ENCODE measurements at places on chromosomes 4 and X. TPM values are rescaled to one million over a fixed set of nuclear protein-coding genes. Genes with fewer than 3 reads are reported as not detected.
A peak's percentile ranks its signal among the peaks of the same experiment; 100 is the strongest.

Gene VCX3A
- total RNA-seq = not detected

Gene SLITRK2
- total RNA-seq = not detected

Gene PACRGL
- 7.8 TPM for total RNA-seq

Gene XAGE1A
- total RNA-seq = not detected

- no peaks in the 10 kb centered on the region for H3K27me3 ChIP-seq
- peaks cover 61% of the 10 kb centered on the region for H3K4me1 ChIP-seq
- H3K4me3 ChIP-seq = peak overlapping the region; percentile 90
- peak overlapping the region; percentile 95 for H3K27ac ChIP-seq
- no peaks in the 10 kb centered on the region for H3K36me3 ChIP-seq
- peak; percentile 92 for DNase-seq
These were observed 18.8 kb upstream of the TMSB4X start for GRCh38 chrX:12955882-12956703.

- no peaks in the 10 kb centered on the region for H3K36me3 ChIP-seq
- no peaks in the 10 kb centered on the region for H3K4me1 ChIP-seq
- H3K4me3 ChIP-seq = no peak overlapping the region
- H3K27ac ChIP-seq = no peak overlapping the region
- H3K27me3 ChIP-seq = peaks cover 9% of the 10 kb centered on the region
- no peak for DNase-seq
These were observed 141.8 kb downstream of the DCHS2 start for GRCh38 chr4:154349829-154350228.

- H3K27ac ChIP-seq = peak overlapping the region; percentile 96
- peak overlapping the region; percentile 62 for H3K4me3 ChIP-seq
- H3K4me1 ChIP-seq = peaks cover 79% of the 10 kb centered on the region
- no peak for DNase-seq
- no peaks in the 10 kb centered on the region for H3K36me3 ChIP-seq
These were observed 872 bp upstream of the S100P start for GRCh38 chr4:6692806-6693205.

- no peak for DNase-seq
- H3K27me3 ChIP-seq = no peaks in the 10 kb centered on the region
- no peak overlapping the region for H3K4me3 ChIP-seq
- H3K4me1 ChIP-seq = no peaks in the 10 kb centered on the region
- no peak overlapping the region for H3K27ac ChIP-seq
- H3K36me3 ChIP-seq = no peaks in the 10 kb centered on the region
These were observed 7.8 kb upstream of the PPARGC1A start for GRCh38 chr4:23897564-23898109.

- no peak overlapping the region for H3K4me3 ChIP-seq
- no peak overlapping the region for H3K27ac ChIP-seq
- no peaks in the 10 kb centered on the region for H3K36me3 ChIP-seq
- H3K27me3 ChIP-seq = peaks cover 32% of the 10 kb centered on the region
- H3K4me1 ChIP-seq = no peaks in the 10 kb centered on the region
These were observed 41.6 kb upstream of the TLR3 start for GRCh38 chr4:186027405-186027804.

GRCh38 chr4:159443975-159444374, 341.1 kb downstream of the RAPGEF2 start:
- H3K4me1 ChIP-seq = peaks cover 6% of the 10 kb centered on the region
- no peak overlapping the region for H3K27ac ChIP-seq

DNA sequence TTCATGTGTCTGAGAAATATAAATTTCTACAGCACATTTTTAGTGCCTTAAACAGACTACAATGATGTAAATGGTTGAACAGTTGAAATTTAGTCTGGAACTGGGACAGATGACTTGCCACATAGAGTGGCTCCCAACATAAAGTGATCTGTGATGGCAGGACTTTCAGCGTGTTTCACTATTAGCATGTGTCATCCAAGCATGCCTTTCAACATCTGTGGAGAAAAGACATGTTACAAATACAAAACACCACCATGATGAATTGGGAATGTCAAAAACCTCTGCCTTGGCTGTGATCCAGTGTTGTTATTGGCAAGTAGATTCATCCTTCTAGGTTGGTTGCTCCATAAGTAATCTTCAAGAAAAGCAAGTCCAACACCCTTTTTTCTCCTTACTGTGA, 348.7 kb downstream of the MAPK10 start:
- no peaks in the 10 kb centered on the region for H3K4me1 ChIP-seq
- no peaks in the 10 kb centered on the region for H3K36me3 ChIP-seq
- no peak overlapping the region for H3K27ac ChIP-seq
- DNase-seq = no peak
- H3K4me3 ChIP-seq = no peak overlapping the region

- H3K4me3 ChIP-seq = peak overlapping the region; percentile 100
- no peak for DNase-seq
- no peaks in the 10 kb centered on the region for H3K36me3 ChIP-seq
These were observed 958 bp downstream of the CUL4B start for GRCh38 chrX:120559804-120560203.
